ENCODE measurements at places on chromosomes 6 and 20.

GRCh38 chr6:108002365-108003221, 44.6 kb upstream of the SEC63 start:
- DNase-seq, result no peak

- peak; percentile 57 for DNase-seq
These were observed 337.2 kb downstream of the SMOC2 start for GRCh38 chr6:168778201-168778600.

DNA sequence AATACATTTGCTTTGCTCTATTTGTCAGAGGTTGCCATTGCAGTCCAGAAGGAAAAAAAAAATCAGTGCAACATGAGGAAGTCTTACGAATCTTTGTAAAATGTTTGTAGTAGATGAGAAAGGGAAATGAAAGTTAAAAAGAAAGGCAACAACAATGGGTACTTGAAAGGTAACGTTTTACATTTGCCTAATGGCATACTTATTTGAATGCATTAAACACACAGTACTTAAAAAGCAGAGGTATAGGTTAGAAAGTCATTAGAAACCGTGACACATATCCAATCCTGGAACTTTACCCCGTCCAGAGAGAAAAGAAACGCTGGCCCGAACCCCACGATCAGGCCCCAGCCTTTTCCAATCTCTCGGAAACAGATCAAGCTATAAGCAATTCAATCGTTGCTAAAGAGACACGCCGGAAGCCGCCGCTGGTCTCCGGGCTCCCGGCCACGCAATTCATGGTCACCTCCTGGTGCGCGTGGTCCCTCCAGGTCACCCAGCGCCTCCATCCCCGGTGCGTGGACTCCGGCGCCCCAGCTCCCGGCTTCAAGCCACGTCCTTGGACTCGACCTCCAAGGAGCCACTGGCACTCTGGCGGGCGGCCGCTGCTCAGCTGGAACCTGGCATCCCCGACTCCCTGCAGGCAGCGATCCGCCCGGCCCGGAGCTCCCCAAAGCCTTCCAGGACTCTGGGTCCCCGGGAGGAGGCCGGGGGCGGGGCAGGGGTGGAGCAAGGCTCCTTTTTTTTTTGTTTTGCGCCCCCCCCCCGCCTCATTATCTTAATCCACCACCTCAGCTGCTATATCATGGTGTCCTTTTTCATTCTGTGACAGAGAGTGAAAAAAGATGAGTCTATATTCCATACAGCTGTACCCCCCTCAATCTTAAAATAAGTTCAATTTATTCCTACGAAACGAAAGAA, at the start of gene SLC18B1:
Gene SLC18B1 (minus strand): TSS at position 687 of the 918 bp plus-strand sequence. CDS start 181 bp downstream, at position 506.
- peak; percentile 47 for DNase-seq

- no peak for DNase-seq
These were observed 19.7 kb downstream of the FAM217A start for GRCh38 chr6:4059115-4059777.

GRCh38 chr20:40160097-40160550, 528.9 kb downstream of the MAFB start:
- peak; percentile 18 for DNase-seq

- DNase-seq, result no peak
These were observed 55.5 kb upstream of the CCDC167 start for GRCh38 chr6:37555040-37555781.

DNA sequence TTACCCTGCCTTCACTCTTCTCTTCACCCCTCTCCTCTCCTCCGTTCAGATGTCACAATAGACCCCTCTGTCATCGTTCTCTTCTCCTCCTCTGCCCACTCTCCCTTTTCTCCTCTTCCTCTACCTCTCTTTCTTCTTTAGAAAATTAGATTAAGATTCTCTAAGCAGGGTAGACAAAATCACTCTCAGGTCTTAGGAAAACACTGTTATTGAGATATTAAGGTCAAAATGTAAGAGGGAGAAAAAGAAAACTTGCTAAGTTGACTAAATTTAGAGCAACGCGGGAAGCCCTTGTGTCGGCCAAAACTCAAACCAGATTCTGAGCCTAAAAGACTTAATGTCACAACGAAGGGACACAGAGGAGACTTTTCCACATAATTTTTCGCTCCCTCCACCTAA, 22.1 kb upstream of the ZNF184 start:
- no peak for DNase-seq

GRCh38 chr6:148086386-148086785, 256.3 kb upstream of the SASH1 start:
- DNase-seq, result no peak

DNA sequence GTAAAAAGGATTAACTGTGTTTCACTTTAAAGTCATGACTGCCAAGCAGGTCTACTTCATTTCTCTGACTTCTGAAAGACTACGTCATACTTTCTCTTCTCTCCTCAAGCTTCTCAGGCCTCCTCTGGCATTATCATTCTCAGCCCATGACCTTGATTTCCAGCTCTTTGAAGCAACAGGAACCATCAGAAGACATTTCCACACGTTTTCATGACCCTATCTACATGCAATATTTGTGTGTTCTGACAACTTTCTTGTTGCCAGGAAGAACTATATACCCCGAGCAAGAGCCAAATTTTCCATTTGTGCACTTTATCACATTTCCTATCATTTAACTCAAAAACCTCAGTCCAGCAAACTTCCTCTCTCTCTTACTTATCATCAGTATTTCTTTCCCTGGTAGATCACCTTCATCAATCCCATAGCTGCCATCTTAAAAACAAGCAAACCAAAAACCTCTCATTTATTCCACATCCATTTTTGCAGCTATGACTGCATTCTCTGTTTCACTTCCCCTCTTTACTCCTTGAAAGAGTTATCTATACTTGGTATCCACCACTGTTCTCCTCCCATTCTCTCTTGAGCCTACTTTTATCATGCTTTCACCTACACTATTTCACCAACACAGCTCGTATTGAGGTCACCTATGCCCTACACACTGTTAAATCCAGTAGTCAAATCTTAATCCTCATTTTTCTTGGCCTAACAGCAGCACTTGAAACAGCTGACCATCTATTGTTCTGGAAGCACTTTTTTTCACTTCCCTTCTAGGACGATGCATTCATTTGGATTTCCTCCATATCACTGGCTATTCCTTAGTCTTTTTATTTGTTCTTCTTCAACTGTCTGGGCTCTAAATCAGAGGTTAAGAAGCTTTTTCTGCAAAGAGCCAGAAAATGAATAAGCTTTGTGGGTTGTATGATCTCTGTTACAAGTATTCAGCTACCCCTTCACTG, 47.1 kb downstream of the STX7 start:
- DNase-seq, result no peak

DNA sequence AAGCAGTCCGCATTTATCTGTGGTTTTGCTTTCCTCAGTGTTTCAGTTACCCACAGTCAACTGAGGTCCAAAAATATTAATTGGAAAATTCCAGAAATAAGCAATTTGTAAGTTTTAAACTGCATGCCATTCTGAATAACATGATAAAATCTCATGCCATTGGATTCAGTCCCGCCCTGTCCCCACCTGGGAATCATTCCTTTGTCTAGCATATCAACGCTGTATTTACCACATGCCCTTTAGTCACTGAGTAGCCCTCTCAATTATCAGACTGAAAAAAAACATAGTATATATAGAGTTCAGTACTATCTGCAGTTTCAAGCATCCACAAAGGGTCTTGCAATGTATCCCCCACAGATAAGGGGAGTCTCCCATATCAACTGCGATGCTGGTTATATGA, 17.1 kb downstream of the RANBP9 start:
- no peak for DNase-seq

- no peak for DNase-seq
These were observed 6.9 kb downstream of the ENPP3 start for GRCh38 chr6:131643855-131644460.

DNA sequence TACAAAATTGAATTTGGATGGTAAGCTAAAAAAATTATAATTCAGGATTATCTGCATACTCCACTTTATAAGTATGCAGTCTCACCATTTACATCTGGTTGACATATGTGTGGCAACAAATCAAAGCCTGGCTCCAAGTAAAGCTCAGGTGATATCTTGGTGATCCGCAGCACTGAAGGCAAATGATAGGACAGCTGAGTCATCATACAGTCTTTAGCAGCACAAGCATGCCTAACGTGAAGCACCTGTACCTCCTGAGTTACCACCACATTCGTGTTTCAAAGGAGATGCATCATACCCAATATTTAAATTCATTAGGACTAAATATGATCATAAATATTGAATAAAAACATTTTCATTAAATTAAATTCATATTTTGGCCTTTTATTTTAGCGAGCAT, 11.8 kb upstream of the STX11 start:
- DNase-seq, result no peak

- no peak for DNase-seq
These were observed 15.0 kb downstream of the MBOAT1 start for GRCh38 chr6:20197251-20197650.

DNA sequence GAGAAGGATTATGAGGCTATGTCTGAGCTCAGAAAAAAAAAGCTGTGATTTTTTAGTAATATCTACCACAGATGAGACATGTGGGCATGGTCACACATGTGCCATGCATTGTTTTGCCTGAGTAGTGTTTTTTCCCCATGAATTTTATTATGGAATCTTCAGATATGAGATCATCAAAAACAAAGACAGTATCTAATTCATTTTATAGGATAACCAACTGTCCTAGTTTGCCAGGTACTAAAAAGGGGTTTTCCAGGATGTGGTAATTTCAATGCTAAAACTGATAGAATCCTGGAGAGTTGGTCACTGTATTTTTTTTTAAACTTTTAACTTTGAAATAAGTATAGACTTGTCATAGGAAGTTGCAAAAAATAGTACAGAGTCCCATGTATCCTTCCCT, 127.4 kb upstream of the MAP3K7 start:
- DNase-seq, result no peak
